Kidney glomerular epithelial cell (primary cell): ENCODE measurements at places on chromosomes 1 and 21.

DNA sequence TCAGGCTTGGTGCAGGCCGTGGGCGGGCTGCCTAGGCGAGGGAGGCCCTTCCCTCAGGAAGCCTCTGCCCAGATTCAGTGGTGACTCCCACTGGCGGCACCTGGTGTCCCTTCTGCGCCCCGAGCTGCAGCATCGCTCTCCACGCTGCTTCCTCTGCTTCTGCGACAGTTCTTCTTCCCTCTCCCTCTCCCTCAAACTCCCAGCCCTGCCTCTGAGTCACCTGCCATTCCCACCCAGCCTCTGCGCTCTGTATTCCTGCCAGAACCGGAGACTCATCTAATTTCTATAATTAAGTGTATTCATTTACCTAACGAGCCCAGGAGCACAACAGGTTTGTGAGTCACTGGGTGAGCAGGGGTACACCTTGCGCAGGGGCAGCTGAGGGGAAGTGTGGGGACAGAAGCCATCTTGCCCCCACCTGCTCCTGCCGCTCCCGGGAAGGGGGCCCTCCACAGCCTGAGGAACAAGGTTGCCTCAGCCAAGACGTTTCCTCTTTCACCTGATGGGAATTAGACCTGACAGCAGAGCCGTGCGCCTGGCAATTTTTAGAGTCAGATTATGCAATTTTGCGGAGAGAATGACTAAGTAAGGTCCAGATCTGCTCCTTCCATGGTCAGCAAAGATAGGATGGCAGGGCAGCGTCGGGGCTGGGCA lies 19.4 kb downstream of the KCNC4 start:
- DNase-seq = no peak

DNA sequence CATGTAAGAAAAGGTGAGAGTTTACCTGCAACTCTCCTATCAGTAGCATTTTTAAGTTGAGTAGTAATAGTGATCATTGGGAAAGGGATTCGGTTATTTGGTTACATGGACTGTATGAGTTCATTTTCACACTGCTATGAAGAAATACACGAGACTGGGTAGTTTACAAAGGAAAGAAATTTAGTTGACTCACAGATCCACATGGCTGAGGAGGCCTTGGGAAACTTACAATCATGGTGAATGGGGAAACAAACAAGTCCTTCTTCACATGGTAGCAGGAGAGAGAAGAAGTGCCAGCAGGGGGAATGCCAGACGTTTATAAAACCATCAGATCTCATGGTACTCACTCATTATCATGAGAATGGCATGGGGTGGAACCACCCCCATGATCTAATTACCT lies 59.3 kb upstream of the FBXO28 start:
- DNase-seq = no peak

- no peak for DNase-seq
These were observed 194.0 kb downstream of the TOMM20 start for GRCh38 chr1:234934611-234935033.

DNA sequence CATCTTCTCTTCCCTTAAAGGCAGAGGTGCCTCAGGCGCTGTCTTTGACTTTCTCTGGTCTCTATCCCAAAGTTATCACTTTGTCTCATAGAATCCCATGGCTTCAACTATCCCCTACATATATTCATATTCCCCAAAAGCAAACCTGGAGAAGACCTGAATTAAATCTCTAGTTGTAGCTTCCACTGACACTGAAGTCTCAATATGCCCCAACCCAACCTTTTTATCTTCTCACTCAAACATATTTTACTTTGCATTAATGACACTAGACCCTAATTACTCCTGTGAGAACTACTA lies 354.5 kb upstream of the DUSP10 start:
- DNase-seq = no peak

DNA sequence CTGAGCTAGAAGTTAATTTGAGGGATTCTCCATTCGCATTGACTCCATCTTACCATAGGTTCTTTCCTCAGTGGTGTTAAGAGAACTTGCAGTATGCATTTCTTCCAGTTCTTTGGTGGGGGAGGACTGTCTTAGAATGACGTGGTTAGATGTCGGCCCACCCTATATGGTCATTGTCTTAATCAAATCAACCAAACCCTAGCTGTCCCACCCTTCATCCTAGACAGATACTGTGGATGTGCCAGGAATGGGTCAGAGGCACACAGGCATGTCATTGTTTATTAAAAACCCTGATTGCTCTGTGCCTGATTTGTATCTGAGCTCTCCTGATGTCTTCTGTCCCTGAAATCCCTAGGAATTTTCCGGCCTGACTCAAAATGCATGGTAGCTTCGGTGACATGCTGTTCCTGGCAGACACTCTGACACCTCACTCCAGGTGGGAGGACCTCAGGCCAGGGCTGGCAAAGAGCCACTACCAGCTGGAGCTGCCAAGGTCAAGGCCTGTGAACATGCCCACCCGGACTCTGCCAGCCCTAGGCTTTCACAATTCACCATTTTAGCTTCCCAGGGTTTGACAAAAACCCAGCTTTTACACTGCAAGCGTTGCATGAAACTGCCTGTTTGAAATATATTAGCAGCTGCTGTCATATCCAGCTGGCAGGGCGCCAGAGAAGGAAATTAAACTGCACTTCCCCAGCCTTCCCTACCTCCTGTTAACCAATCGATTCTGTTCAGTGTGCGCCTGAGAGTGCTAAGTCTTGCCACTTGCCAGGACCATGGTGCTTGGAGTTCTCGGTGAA lies 134.0 kb downstream of the FAM78B start:
- DNase-seq = no peak

DNA sequence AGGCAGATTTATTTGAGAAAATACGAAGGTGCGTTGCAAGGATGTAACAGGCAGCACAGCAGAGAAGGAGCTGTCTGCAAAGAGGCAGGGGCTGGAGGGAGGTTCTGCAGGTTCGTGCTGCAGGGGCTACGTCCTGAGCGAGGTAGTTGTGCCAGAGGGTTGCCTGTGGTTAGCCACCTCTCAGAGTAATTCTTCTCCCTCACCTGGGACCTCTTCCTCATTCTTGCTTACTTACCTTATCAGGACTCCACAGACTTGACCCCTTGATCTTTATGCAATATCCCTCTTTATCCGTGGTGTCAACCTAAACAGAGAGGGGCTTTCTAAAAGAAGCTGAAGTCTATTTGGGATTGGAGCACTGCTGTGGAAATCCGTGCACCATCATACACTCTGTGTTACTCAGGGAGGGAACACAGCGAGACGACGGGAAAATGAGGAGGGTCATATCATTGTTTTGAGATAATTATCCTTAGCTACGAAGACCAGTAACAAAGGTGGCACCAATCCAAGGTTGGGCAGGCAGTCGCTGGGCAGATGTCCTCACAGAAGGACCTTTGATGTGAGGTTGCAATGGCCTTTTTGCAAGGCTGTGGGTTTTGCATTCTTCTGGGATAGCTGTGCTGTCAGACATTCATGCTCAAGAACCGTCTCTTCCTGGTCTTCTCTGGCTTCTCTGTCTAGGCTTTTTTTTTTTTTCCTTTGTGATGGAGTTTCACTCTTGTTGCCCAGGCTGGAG lies 82.8 kb downstream of the WDR4 start:
- no peak for DNase-seq

DNA sequence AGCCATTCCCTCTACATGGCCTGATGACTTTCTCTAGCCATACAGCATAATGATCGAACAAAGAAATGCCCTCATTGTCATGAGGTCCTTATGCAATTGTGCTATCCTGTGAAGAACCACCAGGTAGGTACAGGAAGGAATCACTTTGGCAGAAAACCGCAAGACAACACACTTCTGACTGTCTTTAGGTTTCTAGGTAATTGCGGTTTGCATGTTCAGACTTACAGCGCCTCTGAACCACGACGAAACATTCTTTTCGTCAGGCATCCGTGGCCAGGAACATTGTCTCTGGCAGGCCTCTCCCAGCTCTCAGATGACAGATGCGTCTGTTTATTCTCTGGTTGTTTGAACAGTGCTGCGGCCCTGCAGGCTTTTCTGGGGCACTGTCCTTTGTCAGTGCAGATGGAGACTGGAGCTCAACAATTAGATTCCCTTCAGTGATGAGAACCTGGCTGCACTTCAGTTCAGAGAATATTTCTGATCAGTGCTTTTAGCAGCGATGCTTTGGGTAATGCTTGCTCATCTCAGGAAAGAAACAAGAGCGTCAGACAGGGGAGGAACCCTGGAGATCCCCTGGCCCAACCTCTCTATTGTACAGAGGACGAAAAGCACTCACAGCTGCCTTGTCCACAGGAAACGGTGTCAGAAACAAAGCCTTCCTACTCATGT lies 63.4 kb downstream of the B3GALT5 start:
- DNase-seq = peak; percentile 97

DNA sequence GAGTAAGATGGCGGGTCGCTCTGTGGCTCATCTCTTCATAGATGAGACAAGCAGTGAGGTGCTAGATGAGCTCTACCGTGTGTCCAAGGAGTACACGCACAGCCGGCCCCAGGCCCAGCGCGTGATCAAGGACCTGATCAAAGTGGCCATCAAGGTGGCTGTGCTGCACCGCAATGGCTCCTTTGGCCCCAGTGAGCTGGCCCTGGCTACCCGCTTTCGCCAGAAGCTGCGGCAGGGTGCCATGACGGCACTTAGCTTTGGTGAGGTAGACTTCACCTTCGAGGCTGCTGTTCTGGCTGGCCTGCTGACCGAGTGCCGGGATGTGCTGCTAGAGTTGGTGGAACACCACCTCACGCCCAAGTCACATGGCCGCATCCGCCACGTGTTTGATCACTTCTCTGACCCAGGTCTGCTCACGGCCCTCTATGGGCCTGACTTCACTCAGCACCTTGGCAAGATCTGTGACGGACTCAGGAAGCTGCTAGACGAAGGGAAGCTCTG lies 2.4 kb downstream of the TNFAIP8L2 start:
- no peak for DNase-seq

DNA sequence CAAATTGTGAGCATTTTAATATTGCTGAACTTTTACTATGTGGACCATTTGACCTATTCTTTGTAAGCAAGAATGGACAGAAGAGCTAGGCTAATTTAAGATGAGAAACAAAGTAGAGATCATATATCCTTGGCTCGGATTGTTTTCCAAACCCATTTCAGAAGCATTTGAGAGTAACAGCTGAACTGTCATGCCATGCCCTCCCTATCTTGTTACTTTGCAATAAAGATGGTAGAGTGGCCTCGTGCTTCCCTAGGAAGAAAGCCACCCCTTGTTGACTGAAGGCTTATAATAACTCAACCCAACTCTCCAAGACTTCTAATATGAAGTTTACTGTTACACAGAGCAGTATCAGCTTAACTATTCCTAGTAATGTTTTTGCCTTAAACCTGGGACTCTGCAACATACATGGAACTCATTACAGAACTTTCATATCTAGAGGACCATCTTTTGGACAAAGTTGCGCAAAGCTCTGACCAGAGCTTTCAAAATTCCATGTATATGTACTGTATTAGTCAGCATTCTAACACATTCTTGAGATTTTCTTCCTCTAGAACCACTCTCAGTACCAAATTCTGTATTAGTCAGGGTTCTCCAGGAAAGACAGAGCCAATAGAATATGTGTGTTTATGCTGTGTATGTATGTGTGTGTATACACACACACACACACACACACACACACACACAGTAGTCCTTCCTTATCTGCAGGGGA lies 68.7 kb downstream of the ADAMTS1 start:
- DNase-seq = peak; percentile 30

DNA sequence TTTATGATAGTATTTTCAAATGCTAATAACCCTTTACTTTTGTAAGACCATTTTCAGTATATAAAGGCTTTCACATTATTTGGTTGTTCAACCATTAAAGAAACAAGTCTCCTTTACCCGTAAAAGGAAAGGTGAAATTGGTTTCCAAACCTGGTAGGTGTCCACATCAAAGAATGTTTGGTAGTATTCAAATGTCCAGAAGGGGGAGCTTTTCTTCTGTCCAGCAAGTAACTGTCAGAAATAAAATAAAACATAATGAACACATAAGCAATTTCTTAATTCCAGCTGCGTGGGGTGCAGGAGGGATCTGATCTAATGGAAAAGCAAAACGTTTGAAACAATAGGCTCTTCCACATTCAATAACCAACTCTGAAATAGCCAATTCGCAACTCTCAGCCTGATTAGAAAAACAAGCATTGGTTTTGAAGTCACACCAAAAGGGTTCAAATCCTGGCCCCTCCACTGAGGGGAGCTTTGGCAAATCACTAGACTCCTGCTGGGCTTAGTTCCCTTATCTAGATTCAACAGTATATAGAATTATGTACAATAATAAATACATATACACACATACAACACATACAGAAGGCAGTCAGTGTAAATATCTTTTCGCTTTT lies 11.0 kb downstream of the YIPF1 start:
- DNase-seq = peak; percentile 40

DNA sequence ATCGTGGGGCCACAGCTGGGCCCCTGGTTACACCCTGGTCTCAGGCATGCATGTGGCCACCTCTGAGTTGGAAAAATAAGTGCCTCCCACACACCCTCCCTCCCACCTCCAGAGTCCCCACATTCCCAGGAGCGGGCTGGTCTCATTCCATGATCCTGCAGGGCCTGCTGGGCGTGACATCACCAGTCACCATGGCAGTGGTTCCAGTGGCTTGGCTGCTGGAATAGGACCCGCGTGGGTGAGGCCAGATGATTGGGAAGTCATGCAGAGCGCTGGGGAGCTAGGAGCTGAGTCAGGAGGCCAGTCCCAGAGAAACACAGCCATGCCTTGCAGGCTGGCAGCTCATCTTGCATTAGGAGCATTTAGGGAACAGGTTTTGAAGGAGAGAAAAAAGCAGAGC lies 125.4 kb upstream of the TMEM51 start:
- DNase-seq = peak; percentile 98

GRCh38 chr1:228414511-228415211 lies 2.0 kb downstream of the TRIM17 start:
- no peak for DNase-seq

DNA sequence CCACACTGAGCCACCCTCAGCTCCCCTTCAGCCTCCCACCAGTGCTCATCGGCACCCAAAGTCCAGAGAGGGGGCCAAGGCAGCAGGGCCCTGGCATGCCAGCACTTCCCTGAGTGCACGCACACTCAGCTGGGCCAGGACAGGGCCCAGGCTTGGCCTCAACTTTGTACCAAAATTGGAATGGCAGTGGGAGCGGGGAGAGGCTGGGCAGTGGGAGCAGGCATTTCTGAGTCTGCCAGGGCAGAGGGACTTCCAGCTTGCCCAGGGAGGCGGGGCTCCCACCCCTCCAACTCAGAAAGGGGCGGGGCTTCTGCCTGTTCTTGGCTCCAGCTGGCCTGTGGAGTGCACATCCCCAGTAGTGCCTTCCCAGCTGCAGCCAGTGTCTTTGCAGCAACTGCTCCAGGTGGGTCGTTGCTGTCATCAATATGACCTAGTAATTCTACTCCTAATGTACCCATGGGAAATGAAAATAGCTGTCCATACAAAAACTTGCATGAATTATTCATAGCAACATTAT lies 10.3 kb upstream of the SNX7 start:
- DNase-seq = no peak

GRCh38 chr1:15584489-15585363 lies at the start of gene AGMAT:
TSS of gene AGMAT (minus strand) at chr1:15585051. CDS start at chr1:15584967, 84 bp downstream.
- DNase-seq = no peak
